ENCODE measurements at places on chromosomes 7 and 10. TPM values are rescaled to one million over a fixed set of nuclear protein-coding genes. Genes with fewer than 3 reads are reported as not detected.

- H3K4me1 ChIP-seq = peaks cover 3% of the 10 kb centered on the region
- no peak overlapping the region for H3K4me3 ChIP-seq
- H3K27me3 ChIP-seq = peaks cover 19% of the 10 kb centered on the region
- no peak overlapping the region for H3K27ac ChIP-seq
Observed at GRCh38 chr7:87225696-87226095, 6.2 kb upstream of the TMEM243 start.

DNA sequence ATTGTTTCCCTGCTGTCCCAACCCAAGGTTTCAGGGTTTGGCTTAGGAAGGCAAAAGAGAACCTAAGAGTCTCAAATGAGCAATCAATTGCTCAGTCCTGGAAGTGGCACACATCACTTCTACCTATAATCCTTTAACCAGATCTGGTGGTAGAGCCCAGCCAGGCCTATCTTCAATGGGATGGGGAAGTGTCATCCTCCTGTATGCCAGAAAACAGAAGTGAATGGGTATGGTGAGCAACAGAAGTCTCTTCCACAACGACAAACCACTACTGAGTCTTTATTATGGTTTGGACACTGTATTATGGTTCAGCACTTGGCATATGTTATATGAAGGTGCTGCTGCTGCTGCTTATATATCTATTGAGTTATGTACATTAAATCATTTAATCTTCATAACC lies 3.0 kb upstream of the AKR1B1 start:
- H3K4me3 ChIP-seq = no peak overlapping the region
- peaks cover 4% of the 10 kb centered on the region for H3K27me3 ChIP-seq
- peaks cover 10% of the 10 kb centered on the region for H3K4me1 ChIP-seq
- DNase-seq = no peak

Gene HYAL4
- total RNA-seq = not detected

- peaks cover 2% of the 10 kb centered on the region for H3K4me1 ChIP-seq
- no peak overlapping the region for H3K27ac ChIP-seq
- H3K36me3 ChIP-seq = no peaks in the 10 kb centered on the region
Observed at GRCh38 chr7:54785261-54785660, 26.2 kb upstream of the SEC61G start.

DNA sequence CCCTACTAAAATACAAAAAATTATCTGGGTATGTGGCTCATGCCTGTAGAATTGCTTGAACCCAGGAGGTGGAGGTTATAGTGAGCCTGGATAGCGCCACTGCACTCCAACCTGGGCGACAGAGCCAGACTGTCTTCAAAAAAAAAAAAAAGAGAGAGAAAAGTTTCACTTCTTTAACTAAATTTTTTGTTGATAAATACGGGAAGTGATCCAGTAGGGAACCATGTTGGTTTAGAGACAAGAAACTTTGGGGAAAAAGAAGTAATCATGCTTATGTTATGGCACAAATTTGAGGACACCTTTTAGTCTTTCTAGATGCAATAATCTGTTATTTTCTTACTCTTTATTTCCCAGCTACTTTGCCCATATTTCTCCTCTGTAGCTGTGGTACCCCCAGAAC lies 309.7 kb downstream of the TYW1 start:
- H3K36me3 ChIP-seq = peaks cover 12% of the 10 kb centered on the region
- DNase-seq = no peak
- no peak overlapping the region for H3K27ac ChIP-seq
- no peaks in the 10 kb centered on the region for H3K27me3 ChIP-seq
- H3K4me3 ChIP-seq = no peak overlapping the region

- no peaks in the 10 kb centered on the region for H3K36me3 ChIP-seq
- DNase-seq = no peak
- H3K27me3 ChIP-seq = no peaks in the 10 kb centered on the region
- no peak overlapping the region for H3K4me3 ChIP-seq
Observed at GRCh38 chr10:13310518-13311176, 10.8 kb upstream of the PHYH start.

- no peaks in the 10 kb centered on the region for H3K36me3 ChIP-seq
- peaks cover 6% of the 10 kb centered on the region for H3K4me1 ChIP-seq
- no peak overlapping the region for H3K4me3 ChIP-seq
- no peaks in the 10 kb centered on the region for H3K27me3 ChIP-seq
- H3K27ac ChIP-seq = no peak overlapping the region
Observed at GRCh38 chr10:26779176-26779860, 81.4 kb downstream of the ABI1 start.

DNA sequence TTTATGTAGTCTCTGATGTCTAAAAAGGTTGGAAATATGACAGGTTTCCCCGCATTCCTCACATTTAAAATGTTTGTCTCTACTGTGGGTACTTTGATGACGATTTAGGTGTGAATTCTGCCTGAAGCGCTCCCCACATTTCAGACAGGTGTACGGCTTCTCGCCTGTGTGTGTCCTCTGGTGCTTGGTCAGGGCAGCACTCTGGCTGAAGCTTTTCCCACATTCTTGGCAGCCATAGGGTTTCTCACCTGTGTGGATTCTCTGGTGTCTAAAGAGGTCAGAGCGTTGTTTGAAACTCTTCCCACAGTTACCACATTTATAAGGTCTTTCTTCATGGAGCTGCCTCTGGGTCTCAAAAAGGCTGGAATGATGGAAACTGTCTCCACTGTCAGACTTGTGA lies 6.3 kb downstream of the ZNF394 start:
- no peak overlapping the region for H3K27ac ChIP-seq
- H3K4me3 ChIP-seq = no peak overlapping the region

GRCh38 chr10:120557311-120557710 lies 100.3 kb downstream of the PLPP4 start:
- H3K4me3 ChIP-seq = no peak overlapping the region
- H3K4me1 ChIP-seq = peaks cover 3% of the 10 kb centered on the region
- H3K27me3 ChIP-seq = no peaks in the 10 kb centered on the region
- no peaks in the 10 kb centered on the region for H3K36me3 ChIP-seq
- H3K27ac ChIP-seq = no peak overlapping the region

Measured in progenitor cell of endocrine pancreas (in vitro differentiated cells).